EL (cell line): ENCODE measurements at places on chromosomes 13 and 19.

DNA sequence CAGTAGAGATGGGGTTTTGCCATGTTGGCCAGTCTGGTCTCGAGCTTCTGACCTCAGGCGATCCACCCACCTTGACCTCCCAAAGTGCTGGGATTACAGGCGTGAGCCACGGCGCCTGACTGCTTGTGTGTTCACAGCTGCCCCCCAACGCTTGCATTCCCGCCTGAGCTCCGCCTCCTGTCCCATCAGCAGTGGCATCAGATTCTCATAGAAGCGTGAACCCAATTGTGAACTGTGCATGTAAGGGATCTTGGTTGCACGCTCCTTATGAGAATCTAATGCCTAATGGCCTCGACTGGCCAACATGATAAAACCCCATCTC is 75.9 kb downstream of the GADD45B start:
- DNase-seq = no peak

GRCh38 chr19:8576273-8576993 is 809 bp downstream of the MYO1F start:
- no peak for DNase-seq

DNA sequence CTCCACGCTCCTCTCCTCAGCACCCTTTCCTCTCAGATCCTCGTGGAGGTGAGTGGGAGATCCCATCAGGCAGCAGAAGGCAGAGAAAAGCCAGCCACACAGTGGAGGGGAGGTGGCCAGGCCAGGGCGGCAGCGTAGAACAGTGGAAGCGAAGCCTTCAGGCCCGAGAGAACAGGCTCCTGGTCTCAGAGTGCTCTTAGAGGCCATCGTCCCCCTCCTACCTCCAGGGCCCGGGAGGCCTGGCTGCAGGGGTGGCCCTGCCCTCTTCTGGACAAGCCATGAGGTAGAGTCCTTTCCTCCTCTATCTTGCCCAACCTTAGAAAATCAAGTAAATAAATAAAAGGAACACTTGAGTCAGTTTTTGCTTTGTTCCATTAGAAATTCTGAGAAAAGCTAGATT is 202.0 kb downstream of the KATNAL1 start:
- DNase-seq = no peak

DNA sequence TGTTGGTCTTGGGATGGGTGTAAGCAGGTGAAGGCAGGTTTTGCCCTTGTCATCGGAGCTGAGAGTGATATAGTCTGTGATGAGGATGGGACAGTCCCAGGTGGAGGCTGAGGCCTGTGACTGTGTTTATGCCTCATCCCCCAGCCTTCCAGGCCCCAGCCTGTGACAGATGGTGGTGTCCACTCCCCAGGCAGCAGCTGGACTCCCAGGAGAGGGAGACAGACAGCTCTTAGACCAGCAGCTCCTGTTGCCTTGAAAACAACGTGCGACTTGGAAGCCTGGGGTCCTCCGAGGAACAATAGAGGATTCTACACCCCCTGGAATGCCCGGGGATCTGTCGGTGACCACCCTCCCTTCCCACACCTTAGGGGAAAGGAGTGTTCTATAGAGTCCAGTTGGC is 63.8 kb downstream of the CHST8 start:
- no peak for DNase-seq

DNA sequence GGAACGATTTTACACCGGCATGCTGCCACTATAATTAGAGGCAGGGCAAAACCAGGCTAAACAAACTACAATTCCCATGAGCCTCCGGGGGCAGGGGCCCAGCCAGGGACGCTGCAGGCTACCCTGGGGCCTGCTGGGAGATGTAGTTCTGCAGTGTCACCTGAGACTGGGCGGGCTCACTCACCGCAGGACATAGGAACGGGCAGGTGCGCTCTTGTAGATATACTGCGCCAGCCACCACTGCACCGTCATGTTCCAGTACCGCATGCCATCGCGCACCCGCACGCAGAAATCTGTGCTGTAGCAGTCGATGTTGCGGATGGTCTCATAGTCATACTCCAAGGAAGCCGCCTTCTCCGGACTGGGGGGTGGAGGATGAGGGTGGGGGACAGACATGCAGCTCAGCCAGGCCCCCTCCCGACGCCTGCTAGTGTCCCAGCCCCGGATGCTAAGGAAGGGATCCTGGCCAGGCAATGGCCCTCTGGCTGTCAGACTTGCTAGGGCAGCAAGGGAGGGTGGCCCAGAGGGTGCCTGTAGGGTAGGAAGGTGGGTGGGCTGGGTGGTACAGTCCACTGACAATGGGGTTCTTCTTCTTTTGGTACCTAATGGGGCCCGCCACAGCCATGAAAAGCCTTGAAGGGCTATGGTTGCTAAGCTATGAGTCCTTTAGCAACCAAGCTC is 5.8 kb upstream of the TMC4 start:
- DNase-seq = no peak

DNA sequence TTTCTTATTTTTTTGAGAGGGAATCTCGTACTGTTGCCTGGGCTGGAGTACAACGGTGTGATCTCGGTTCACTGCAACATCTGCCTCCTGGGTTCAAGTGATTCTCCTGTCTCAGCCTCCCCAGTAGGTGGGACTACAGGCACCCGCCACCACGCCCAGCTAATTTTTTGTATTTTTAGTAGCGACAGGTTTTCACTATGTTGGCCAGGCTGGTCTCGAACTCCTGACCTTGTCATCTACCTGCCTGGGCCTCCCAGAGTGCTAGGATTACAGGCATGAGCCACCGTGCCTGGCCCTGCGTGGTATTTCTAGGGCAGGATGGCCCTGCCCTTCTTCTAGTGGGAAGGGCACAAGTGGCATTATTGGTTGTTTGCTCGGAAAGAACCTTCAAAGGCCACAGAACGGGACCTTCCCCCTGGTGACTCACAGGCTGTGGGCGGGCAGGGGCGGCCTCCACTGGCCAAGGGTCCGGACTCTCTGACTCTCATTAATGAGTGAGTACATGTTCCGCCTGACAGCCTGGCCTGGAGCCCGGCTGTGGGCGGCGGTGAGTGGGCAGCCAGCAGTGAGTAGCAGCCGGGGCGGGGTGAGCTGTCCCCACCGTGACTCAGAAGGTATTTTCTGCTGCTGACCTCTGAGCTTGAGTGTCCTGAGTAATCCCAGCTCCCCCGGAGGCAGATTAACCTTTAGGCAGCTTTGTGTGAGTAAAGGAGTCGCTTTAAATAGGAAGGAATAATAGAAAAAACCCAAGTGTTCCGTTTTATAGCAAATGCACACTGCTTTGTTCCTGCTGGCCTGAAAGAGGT is 5.1 kb downstream of the DOT1L start:
- peak; percentile 99 for DNase-seq
